ENCODE measurements at places on chromosomes 13 and 19.

DNA sequence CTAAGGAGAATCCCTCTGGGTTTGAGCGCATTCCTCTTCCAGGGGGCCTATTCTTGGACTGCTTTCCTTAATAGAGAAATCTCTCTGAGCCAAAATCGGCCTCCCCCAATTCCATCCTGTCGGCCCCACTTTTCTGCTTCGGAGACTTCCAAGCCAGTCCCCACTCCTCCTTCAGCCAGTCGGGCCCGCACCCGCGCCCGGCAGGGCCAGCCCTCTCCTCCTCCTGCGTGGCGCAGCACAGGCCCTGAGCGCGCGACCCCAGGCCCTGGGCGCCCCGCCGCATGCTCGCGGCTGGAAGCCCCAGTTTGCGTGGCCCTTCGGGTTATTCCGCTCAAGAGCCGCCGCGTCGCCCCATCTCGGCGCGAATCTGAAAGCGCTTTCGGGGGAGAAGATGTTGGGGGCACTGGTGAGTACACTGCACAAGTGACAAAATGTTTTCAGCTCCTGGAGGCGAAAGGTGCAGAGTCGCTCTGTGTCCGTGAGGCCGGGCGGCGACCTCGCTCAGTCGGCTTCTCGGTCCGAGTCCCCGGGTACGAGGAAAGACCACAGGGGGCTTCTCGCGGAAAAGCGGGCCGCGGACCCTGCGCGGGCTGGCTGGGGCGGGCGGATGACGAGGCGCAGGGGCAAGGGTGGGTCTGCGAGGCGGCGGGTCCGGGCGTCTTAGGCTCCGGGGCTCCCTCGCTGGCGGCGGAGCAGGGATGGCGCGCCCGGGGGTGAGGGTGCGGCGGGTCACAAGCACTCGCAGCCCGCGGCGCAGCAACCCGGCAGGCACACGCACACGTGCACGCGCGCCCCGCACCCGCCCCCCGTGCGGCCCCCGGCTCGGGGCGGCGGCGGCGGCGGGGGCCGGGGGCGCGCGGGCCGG lies at the start of gene IL17D:
Gene IL17D, plus strand, starts transcription at position 785 of the 865 bp plus-strand sequence. CDS start 303 bp downstream, outside the sequence.
- peak; percentile 18 for DNase-seq

- peak; percentile 2 for DNase-seq
Observed at GRCh38 chr13:40102854-40103253, 447.4 kb downstream of the COG6 start.

GRCh38 chr13:93715866-93716265 lies 489.3 kb downstream of the GPC6 start:
- no peak for DNase-seq

DNA sequence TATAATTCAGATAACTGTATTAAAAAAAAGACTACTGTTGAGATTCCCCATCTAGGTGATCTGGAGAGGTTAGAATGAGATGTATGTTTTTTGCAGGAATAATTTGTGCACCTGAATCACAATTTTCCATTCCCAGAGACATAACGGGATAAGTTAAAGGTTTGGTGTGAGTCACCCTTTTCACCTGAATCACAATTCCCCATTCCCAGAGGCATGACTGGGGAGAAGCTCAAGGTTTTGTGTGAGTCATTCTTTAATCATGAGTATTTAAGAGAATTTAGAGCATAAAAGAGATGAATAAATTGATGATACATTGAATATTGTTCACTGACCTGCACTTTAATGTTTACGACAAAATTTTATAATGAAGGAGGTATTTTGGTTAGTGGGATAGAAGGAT lies 9.0 kb downstream of the OR7A5 start:
- no peak for DNase-seq

DNA sequence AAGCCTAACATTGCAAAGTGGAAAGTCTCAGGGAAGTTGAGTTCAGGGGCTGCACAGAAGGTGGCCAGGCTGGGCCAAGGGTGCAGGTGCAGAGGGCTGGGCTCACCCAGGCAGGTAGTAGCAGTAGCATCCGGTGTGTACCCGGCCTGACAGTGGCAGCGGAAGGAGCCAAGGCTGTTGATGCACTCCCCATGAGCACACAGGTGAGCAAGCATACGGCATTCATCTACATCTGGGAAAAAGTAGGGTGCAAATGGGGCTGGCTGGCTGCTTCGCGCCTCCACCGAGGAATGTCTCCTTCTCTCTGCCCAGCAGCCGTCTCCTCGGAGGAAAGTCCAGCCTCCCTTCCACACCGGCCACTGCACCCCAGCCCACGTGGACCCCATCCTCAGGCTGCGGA lies 30.6 kb downstream of the CCL25 start:
- no peak for DNase-seq

DNA sequence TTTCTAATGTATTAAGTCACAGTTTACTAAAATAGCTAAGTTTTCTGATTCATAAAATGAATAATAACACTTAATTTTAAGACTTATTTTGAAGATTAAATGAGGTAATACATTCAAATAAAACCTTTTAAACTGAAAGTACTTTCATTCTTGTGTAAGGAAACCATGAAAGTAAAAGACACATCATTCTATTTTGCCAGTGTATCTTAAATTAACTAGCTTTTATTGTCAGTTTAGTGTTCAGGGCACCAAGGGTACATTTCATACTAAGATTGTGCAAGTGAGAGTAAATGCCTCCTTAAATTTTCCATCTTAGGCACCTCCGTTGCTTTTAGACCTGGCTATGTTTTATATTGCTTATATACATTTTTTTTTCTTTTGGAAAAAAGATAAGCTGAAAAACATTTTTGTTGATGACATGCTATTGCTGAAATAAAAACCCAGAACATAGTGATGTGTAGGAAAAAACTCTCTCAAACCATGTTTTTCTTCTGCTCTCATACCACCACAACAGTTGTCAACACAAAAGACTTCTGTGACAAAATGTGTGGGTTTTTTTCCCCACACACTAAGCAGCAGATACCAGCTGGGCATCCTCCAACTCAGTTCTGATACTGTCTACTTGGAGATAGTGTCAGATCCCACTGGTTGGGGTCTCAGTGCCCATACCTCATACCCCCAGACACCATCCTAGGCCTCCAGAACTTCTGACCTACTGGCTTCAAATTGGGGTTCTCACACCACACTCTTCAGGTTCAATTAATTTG lies 30.7 kb upstream of the LPAR6 start:
- DNase-seq = no peak

Measured in central memory CD4-positive, alpha-beta T cell (primary cell).